Stimulated activated CD4-positive, alpha-beta T cell treated with anti-CD3 and anti-CD28 coated beads, Interleukin-1b, Interleukin-23, amount 100 ng/mL, for 1 hour (primary cell): ENCODE measurements at places on chromosomes 1 and 21.

DNA sequence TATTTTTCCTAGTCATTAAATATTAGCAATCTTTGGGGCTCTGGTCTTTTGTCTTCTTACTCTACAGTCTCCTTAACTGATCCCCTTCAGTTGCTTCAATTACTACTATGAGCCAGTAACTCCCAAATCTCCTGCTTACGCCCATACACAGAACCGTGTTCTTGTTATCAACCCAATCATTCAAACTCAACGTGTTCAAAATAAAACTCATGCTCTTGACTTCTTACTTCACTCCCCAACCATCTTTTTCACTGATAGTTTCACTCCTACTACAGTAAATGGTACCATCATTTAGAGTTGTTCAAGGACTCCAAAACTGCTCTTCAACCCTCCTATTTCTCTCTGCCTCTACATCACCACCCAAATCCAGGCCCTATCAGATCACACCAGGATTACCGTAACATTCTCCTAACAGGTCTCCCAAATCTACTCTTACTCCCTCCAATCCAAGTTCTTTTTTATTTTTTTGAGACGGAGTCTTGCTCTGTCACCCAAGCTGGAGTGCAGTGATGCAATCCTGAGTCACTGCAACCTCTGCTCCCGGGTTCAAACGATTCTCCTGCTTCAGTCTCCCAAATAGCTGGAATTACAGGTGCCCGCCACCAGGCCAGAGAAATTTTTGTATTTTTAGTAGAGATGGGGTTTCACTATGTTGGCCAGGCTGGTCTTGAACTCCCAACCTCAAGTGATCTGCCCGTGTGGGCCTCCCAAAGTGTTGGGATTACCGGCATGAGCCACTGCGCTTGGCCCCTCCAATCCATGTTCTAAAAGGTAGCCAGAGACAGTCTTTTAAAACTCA is 3.0 kb downstream of the YARS1 start:
- DNase-seq: no peak

- DNase-seq: no peak
Observed at GRCh38 chr1:232725305-232726047, 79.7 kb upstream of the MAP10 start.

DNA sequence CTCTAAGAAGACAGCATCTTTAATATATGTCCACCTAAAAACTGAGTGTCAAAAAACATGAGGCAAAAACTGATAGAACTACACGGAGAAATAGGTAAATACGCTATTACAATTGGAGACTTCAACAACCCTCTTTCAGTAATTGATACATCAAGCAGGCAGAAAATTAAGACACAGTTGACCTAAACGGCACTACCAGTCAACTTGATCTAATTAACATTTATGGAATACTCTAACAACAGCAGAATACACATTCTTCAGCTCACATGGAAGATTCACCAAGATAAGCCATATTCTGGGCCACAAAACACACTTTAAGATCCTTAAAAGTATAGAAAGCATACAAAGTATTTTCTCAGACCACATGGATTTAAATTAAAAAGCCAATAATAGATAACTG is 137.6 kb downstream of the CLIC6 start:
- no peak for DNase-seq

- DNase-seq: no peak
Observed at GRCh38 chr1:29249170-29249691, 12.9 kb downstream of the PTPRU start.

GRCh38 chr1:202698276-202698675 is 12.0 kb downstream of the SYT2 start:
- DNase-seq: no peak

DNA sequence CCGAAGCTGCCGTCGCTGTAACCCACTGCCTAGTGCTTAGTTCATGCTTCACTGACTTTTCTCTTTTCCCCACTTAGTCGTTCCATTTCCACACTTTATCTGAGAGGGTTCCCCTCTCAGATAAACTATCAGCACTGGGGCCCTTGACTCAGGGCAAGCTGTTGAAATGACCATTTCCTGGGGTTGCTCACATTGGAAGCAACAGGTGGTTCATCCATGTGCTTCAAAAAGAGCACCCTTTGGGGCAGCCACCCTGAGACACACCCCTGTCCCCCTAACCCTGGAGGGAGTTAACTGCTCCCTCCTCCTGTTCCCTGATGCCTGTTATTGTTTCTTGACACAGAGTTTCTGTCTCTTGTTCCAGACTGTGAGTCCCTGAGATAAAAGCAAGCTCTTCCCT is 107.2 kb downstream of the PTPRU start:
- DNase-seq: no peak

DNA sequence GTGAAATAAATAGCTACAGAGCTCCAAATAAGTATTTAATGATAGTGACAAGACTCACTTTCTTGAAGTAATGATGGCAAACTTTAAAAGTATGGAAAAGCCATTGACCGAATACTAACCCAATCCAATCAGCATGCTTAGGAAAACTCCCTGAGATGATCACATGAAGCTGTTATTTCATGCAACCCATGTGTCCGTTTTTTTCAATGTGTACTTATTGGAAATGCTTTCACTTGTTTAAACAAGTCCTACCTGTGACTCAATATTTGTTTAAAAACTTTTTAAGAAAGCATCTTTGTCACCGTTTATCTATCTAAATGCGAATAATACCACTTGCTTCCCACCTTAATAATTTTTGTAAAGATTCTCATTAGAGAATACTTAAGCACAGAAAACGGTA is 185.8 kb downstream of the NRIP1 start:
- no peak for DNase-seq

GRCh38 chr21:45451771-45452182 is 46.8 kb downstream of the COL18A1 start:
- no peak for DNase-seq
